Stimulated activated naive CD8-positive, alpha-beta T cell treated with anti-CD3 and anti-CD28 coated beads, Interleukin-15, amount 100 ng/mL, for 72 hours (primary cell): ENCODE measurements at places on chromosomes 16 and 17.

DNA sequence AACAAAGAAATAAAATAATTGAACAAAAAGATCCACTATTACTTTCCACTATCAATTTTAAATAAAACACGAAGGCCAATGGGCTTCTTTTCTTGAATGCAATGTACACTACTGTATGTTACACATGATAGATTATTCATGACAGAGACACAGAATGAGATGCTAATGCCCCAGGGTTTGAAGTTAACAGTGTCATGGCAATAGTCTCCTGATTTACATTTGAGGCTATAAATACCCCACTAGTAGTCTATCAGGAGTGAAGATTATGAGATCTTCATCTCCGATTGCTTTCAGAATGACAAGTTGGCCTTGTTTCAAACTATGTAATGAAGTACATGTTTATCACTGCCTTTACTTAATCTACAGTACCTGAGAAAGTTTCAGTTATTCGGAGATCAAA lies 84.4 kb downstream of the RPGRIP1L start:
- no peak for DNase-seq

GRCh38 chr16:22262460-22262859 lies 34.7 kb upstream of the POLR3E start:
- DNase-seq = no peak

- DNase-seq = no peak
Measured at GRCh38 chr16:89005201-89006035, 28.4 kb upstream of the CBFA2T3 start.

- DNase-seq = no peak
Measured at GRCh38 chr17:36089339-36089865, 541 bp downstream of the CCL3 start.

- peak; percentile 25 for DNase-seq
Measured at GRCh38 chr16:53822936-53823529, 119.1 kb downstream of the FTO start.
